ENCODE measurements at places on chromosomes 12 and 14.
A peak's percentile ranks its signal among the peaks of the same experiment; 100 is the strongest.

- no peak for DNase-seq
These were observed 30.3 kb downstream of the SCN8A start for GRCh38 chr12:51621156-51621922.

GRCh38 chr12:117836999-117837736 lies 131.6 kb downstream of the KSR2 start:
- peak; percentile 78 for DNase-seq

- DNase-seq = no peak
These were observed 53.3 kb upstream of the CERS5 start for GRCh38 chr12:50220363-50220995.

DNA sequence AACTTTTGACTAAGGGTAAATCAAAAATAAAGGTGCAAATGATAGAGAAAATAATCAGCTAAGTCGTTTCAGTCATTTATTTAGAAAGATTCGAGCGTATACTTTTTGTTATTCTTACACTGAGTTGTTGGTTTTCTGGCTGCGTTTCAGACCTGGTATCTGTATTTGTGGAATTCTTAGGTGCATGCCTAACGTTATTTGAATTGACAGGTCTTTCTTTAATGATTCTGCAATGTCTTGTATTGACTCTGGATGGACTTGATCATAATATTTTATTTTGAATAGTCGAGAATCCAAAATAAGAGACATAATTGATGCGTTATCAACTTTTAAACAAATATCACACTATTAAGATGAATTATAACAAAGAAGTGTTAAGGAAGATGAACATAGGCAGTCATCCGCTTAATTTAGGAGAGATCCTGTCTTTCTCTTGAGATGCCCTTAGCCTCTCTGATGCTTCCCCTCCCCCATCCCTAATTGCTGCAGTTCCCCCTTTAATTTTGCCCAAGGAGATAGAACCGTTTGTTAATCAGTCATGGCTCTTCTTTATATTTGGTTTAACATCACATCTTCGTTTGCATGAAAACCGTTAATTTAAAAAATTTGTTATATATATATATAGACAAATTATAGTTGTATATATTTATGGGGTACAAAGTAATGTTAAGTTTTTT lies 1.8 kb downstream of the ALX1 start:
- DNase-seq = no peak

DNA sequence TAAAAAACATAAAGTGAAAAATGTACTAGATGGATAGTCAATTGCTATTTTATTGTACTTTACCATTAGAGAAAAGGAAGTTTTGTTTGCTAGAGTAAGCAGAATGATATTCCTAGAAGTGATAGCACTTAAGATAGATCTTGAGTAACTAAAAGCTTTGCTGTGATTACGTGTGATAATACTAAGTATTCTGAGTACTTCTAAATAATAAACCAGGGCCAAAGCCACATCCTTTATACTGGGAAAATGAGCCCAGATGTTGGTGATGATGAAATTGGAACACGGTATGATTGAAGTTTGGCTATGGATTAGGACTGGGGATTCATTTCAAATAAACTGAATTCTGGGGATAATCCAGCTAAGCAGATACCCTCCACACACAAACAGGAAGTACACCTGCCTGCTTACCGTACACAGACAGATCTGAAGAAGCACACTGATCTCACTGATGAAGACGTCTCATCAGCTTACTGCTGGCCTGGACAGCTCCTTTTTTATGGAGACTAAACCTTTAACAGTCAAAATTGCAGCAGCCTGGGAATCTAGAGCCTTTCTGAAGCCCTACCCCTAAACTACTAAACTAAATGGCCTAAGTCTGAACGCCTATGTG lies 199.8 kb downstream of the LRFN5 start:
- no peak for DNase-seq

GRCh38 chr14:58944968-58945356 lies 243.5 kb upstream of the DAAM1 start:
- DNase-seq = no peak

DNA sequence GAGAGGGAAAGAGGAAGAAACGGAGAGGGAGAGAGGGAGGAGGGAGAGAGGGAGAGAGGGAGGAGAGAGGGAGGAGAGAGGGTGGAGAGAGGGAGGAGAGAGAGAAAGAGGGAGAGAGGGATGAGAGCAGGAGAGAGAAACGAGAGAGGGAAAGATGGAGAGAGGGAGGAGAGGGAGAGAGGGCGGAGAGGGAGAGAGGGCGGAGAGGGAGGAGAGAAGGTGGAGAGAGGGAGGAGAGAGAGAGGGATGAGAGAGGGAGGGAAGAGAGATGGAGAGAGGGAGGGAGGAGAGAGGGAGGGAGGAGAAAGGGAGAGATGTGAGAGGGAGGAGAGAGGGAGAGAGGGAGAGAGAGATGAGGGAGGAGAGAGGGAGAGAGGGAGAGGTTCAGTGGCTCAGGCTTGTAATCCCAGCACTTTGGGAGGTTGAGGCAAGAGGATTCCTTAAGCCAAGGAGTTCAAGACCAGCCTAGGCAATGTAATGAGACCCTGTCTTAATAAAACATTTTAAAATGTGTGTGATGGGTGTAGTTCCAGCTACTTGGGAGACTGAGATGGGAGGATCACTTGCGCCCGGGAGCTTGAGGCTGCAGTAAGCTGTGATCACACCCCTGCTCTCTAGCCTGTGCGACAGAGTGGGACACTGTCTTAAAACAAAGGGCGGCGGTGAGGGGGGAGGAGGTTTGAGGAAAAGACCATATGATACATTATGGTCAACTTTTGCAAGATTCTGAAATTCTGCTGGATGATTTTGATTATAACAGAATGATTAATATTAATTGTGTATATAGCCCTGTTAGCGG lies 21.3 kb upstream of the SNRPF start:
- DNase-seq = no peak

GRCh38 chr12:66050283-66050576 lies 80.3 kb downstream of the LLPH start:
- peak; percentile 36 for DNase-seq

- no peak for DNase-seq
These were observed 10.0 kb upstream of the RILPL1 start for GRCh38 chr12:123543541-123543940.

DNA sequence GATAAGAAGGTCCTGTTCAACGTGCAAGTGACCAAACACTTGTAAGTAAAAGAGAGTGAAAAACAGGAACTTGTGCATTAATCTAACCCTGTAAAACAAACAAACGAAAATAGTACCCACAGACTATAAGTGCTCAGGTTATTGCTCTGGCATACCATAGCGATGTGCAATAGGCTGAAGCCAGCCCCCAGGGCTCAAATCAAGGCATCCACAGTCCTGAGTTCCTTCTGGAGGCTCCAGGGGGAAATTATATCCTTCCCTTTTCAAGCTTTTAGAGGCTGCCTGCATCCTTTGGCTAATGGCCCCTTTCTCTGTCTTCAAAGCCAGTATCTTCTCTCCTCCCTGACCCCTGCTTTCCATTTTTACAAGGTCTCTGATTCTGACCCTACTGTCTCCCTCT lies 8.1 kb upstream of the CMAS start:
- DNase-seq = no peak

DNA sequence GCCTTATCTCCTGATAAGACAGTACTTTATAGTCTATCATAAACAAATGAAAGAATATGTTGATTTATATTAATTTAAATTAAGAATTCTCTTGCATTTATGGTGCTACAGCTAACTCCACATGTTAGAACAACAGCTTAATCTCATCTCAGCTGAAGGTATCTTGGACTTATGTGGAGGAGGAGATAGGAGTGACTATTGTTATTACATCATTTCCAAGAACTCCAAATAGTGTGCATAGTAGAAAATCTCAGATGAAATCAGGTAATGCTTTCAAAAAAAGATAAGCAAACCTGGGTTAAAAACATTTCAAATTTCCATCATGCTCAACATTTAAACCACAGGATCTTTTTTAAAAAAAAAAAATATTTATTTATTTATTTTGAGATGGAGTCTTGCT lies 31.3 kb upstream of the ISM2 start:
- DNase-seq = no peak

DNA sequence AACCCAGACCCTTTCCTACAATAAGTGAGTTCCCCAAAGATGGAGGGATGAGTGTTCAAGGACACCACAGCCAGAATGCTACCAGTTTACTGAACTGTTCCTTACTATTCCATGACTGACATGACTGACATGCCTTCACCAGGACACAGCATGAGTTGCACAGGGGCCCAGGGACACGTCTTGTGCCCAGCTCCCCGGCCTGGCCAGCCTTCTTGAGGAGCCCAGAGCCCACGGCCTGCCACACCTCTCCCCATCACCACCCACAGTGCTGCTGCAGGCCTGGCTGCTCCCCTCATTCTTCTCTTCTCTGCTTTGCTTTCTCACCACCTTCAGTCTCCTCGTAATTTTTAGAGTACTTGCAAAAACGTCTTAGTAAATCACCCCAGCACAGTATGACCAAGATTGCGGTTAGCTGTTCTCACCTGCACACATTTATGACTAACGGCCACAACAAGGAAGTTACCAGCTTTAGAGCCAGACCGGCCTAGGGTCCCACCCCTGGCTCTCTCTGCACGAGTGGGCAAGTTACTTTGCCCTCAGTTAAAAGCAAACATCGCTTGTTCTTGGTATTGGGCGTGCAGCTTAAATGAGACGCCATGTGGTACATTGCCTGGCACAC lies 18.5 kb downstream of the PPP2R5E start:
- no peak for DNase-seq

DNA sequence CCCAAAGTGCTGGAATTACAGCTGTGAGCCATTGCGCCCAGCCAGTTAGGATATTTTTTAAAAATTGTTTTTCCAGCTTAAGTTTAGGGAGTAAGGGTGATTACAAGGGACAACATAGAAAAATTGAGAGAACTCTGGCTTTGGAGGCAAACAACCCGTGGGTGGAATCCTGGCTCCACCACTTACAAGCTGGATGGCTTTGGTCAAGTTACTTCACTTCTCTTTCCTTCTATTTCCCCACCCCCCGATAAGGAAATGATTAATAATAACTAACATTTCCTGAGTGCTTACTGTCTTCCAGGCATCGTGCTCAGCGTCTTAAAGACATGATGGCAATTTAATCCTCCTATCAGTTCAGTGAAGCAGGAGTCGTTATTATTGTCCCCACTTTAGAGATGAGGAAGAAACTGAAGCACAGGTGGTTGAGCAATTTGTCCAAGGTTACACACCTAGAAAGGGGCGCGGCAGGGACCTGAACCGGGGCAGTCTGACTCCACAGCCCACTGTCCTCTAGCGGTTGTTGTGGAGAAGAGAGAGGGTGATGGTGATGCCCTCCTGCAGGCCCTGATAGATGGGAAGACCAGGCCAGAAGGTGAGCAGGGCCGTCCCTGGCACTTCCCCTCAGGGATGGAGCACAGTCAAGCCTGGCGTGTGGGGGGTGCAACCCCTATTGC lies 16.7 kb upstream of the FAIM2 start:
- DNase-seq = no peak

DNA sequence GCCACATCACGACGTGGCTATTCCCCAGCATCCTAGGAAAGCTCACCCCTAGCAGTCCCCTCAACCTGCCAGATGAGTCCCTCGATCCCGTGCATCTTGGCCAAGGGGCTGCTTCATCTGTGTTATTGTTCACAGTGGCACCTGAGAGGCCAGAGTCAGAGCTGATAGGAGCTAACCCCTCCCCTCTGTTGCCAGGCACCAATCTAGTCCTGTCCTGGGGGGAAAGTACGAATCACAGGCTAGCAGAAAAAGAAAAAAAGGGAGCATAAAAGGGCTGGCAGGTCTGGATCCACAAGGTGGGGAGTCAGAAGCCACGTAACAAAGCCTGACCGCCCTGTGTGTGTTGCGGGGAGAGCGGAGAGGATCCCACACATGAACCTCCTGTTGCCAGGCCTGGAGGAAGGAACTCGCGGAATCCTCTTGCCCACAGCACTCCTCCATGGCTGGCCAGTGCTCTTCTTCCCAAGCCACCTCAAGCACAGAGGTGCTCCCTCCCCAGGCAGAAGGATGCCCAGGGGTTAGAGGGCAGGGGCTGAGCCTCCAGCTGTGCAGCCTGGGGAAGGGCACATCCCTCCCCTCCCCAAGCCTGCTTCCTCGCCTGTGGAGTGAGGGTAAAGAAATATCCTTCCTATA lies 91.8 kb downstream of the ITPK1 start:
- no peak for DNase-seq

DNA sequence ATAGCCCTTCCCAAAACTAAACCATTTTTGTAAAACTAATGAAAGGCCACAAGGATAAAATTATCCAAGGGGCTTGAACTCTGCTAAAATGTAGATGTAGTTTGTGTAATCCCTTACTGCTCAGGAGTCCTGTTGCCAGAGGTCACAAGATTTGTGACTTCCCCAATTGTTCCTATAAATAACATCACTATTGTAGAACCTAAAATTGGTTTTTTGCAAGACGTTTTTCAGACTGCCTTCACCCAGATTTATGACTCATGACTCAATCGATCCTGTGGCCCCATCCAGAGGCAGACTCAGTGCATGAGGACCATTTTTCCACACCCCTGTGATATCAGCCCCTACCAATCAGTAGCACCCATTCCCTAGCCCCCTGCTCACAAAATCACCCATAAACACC lies 61.5 kb upstream of the RASSF8 start:
- DNase-seq = no peak

DNA sequence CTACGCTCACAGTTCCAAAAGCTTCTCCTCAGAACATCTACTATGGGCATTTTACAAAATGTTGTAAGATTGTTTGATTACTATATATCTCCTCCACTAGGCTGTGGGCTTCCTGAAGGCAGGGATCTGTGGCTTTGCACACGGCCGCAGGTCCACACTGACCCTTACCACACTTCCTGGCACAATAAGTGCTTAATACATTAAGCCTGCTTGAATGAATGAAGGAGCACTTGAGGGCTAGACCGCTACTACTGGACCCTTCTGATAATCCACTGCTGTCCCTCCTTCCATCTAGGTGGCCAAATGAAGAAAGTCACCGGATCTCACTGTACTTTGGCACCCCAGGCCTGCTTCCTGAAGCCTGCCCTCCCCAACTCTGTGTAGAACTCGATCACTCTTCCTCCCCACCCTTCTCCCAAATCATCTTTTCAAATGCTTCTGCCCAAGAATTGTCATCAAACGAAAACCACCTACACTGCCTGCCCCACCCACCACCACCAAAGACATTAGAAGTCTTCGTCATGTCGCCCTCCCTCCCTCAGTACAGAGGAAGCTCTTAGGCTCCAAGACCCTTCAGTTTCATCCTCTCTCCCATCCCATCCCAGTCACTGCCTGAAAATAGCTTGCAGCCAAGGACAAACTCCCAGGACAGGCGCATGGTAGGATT lies 596 bp upstream of the ZBTB39 start:
- no peak for DNase-seq

DNA sequence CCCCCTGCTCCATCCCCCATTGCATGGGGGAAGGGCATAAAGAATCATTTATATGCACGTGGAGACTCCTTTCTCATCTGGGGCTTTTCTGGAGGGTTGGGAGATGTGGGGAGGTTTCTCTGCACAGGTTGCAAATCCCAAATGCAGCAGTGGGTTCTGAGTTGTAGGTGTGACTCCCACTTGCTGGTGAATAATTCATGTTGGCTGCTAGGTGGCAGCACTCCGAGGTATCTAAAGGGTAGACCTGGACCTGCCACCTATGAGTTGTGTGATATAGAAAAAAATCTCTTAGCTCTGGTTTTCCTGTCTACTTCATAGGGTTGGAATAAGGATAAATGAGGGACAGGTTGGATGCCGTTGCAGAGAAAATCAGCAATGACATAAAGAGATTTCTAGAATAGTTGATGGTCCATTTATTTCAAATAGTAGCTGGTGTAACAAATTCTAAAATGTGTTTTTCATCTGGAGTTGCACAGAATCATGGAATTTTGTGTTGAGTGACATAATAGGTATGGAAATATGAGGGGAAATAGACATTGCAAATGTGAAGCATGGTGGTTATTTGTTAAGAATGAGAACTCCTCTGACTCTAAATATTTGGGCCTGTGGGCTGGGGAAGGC lies 4.6 kb downstream of the MARCHF9 start:
- no peak for DNase-seq

GRCh38 chr14:93331728-93332396 lies 974 bp downstream of the BTBD7 start:
- DNase-seq = no peak

All from Caco-2 (cell line).